ENCODE measurements at places on chromosomes 5 and 9.

GRCh38 chr5:142283304-142283703 lies 41.5 kb downstream of the SPRY4 start:
- no peak overlapping the region for H3K27ac ChIP-seq
- H3K27me3 ChIP-seq: no peaks in the 10 kb centered on the region
- no peak for DNase-seq
- H3K36me3 ChIP-seq: no peaks in the 10 kb centered on the region
- H3K4me3 ChIP-seq: no peak overlapping the region
- H3K4me1 ChIP-seq: peaks cover 25% of the 10 kb centered on the region

DNA sequence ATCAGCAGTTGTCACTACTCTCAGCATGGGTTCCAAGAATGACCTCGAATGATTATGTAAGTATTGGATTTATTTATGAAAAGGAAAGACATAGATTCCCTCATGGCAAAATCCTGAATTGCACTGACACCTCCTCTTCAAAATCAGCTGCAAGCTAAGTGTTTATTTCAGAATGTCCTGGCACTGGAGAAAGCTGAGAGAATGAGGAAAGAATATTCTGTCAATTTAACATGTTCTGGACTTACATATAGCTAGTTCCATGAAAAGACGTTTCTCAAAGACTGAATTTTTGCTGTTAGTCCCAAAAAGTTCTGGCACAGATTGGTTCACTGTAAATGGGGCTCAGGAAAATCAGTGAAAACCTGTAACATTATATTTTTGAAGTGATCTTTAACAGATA lies 120.3 kb downstream of the NREP start:
- H3K27ac ChIP-seq: no peak overlapping the region
- H3K4me1 ChIP-seq: no peaks in the 10 kb centered on the region
- H3K36me3 ChIP-seq: no peaks in the 10 kb centered on the region
- H3K4me3 ChIP-seq: no peak overlapping the region

- H3K4me1 ChIP-seq: no peaks in the 10 kb centered on the region
- H3K27ac ChIP-seq: no peak overlapping the region
- H3K27me3 ChIP-seq: no peaks in the 10 kb centered on the region
These were observed 309.8 kb upstream of the IRX4 start for GRCh38 chr5:2192496-2192895.

- H3K36me3 ChIP-seq: no peaks in the 10 kb centered on the region
- no peak overlapping the region for H3K4me3 ChIP-seq
- no peak for DNase-seq
These were observed 13.6 kb upstream of the LAMC3 start for GRCh38 chr9:130995086-130996011.

- no peak overlapping the region for H3K27ac ChIP-seq
- H3K4me3 ChIP-seq: no peak overlapping the region
- DNase-seq: no peak
- no peaks in the 10 kb centered on the region for H3K36me3 ChIP-seq
These were observed 234.9 kb downstream of the SAXO1 start for GRCh38 chr9:18798106-18798505.
